Left lung (tissue), 14 donors: ENCODE measurements at places on chromosomes 4 and X.

DNA sequence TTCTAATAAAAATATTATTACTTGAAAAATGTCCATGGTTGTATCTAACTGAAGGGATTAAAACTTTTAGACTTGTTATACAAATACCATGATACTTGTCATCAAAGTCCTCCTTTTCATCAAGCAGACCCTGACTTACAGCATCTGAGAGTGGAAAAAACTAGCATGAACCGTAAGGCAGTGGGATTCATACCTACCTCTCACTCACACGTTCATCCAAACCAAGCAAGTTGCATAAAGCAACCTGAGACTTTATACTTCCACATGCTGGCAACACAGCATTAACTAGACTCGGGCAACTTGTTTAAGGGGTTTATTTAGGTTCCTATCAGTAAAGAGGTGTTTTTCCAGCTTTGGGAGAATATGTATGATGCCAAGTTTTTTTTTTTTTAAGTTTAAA lies 22.6 kb upstream of the TLR7 start:
- no peak for DNase-seq

DNA sequence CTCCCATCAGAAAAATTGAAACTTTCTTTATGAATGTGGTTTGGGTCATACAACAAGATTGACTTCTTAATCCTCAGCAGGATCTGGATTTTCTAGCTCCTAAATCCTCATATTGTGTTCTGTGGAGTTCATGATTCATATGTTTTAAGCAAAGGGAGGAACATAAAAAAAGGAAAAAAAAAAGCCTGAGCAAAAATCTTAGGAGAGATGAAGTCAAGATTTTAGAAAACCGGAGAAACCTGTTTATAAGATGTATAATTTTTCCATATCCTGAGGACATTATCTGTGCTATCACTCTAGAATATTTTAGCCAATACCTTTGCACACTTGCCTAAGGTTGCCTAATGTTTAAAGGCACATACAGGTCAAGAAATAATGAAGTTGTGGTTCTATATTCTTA lies 7.0 kb upstream of the EREG start:
- DNase-seq: no peak

DNA sequence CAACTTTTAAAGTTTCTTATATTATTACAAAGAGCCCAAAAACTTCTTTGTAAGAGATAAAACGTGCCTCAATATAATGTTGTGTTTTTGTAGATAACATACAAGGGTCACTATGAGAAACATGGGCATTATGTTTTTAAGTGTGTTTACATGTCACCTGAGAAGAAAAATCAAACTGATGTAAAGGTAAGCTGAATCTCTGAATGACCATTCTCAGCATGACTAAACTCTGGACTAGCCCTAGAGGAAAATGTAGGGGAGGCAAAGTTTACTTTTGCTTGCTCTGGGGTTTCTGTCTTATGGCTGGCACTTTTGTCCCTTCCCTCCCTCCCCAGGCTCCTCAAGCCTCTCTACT lies 6.8 kb downstream of the MEPE start:
- DNase-seq: no peak

- DNase-seq: no peak
Measured at GRCh38 chr4:39792128-39792527, 94.2 kb downstream of the UBE2K start.

DNA sequence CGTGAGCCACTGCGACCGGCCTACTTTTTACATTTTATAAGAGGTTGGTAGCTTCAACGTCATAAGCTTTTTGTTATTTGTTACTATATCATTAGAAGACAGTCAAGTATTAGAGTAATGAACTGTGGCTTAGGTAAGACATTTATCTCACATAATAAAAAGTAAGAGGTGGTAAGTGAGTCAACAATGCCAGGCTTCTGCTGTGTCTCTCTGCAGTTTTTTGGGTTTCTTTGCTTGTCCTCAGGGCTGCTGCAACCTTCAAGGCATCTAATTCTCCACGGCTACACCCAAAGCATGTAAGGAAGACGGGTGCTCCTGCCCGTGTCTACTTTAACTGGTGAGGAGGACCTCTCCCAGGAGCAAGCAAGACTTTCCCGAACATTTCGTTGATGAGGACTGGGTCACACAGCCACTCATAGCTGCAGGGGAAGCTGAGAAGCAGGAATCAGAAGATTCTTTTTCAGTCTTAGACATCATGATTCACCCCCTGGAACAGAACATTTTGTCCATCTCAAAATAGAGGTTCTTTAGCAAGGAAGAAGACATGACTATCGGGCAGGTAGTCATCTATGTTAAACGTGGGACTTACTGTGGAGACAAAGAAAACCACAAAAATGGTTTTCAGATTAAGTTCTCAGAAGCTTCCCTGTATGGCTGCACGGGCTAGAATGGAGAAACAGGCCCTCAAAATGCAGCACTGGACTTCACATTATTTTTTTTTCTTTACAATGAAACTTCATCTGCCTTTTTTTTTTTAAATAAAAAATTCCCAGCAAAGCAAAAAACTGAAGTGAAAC lies 13.0 kb upstream of the RHOH start:
- DNase-seq: no peak

DNA sequence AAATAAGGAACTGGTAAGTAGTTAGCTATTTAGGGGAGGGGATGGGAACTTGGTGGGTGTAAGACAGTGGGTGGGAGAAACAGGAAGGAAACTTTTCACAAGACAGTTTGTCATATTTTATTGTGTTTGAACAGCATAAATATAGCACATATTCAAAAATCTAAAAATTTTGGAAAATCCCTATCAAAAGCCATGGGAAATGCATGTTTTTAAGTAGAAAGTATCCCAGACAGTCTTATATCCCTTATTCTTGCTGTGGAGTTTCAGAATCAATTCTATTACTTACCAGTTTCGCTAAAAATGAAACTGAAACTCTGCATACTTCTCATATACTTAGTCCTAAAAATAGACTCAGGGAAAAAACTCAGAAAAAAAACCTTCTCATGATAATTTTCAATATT lies 22.3 kb upstream of the RASGEF1B start:
- DNase-seq: no peak

- no peak for DNase-seq
Measured at GRCh38 chr4:71006203-71006907, 12.9 kb downstream of the DCK start.

DNA sequence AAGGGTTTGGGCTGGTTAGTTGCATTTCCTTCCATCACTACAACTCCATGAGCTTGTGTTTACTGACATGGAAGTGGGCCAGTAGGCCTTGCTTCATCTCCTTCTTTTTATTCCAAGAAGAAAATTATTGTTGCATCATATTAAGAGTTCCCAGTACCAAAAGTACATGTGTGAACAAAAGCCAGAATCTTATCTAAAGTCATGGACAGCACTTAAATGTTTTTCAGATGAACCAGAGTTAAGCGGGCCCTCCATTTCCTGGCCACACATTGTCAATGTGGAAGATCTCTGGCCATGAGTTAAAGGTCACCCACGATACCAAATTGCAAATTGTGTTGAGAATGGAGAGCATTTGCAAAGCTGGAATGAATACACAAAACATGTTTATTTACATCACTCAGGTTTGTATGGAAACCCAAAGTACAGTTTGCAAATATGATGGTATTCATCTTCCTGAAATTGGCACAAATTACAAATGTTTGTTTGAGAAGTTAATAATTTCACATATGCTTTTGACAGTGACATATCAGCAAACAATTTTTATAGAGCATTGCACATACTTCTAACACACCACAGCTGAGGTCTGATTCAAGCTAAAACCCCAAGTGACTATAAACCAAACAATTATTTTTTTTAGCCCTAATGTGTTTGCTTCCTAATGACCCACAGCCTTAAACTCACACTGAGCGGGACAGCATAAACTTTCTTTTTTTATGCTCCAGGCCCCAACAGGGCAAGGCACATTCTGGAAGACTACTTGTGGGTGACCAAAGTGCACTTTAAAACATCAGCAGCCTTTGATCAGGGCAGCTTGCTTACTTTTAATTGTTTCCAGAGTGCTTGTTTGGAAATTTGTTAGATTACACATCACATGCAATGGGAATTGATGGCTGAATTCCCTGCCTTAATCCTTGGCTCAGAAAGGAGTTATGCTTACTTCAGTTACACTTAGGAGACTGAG lies 502.9 kb upstream of the SLIT2 start:
- DNase-seq: peak; percentile 93

DNA sequence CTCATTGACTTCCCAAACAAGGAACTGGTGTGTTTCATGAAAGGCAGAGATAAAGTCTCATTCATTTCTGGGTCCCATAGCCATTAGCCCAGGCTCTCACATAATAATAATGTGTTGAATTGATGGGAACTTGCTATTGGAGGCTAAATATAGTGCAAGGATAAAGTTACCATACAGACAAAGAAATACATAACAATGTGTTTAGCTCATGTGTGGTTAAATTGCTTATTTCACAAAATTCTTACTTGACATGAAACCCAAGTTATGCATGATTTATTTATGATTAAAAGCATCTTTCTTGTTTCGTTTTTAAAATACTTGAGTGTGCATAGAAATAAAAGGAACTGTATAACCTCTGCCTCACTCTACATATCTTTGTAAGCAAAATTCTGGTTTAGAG lies 37.3 kb upstream of the LPAR4 start:
- DNase-seq: no peak

DNA sequence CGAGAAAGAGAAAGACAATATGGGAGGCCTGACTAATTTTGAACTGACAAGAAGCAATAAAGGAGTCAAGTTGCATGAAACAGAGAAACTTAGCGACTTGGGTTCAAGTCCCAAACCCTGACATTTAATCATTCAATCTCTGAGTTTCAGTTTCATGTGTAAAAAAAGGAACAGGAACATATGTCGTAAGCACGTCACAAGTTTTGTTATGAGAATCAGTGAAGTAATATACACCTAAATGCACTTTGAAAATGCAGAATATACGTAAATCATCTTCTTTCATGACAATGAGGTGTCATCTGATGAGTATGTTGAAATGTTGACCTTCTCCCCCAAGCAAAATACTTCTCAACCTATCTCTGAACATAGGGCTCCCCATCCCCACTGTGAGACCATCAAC lies 10.4 kb downstream of the ACOT9 start:
- DNase-seq: no peak

DNA sequence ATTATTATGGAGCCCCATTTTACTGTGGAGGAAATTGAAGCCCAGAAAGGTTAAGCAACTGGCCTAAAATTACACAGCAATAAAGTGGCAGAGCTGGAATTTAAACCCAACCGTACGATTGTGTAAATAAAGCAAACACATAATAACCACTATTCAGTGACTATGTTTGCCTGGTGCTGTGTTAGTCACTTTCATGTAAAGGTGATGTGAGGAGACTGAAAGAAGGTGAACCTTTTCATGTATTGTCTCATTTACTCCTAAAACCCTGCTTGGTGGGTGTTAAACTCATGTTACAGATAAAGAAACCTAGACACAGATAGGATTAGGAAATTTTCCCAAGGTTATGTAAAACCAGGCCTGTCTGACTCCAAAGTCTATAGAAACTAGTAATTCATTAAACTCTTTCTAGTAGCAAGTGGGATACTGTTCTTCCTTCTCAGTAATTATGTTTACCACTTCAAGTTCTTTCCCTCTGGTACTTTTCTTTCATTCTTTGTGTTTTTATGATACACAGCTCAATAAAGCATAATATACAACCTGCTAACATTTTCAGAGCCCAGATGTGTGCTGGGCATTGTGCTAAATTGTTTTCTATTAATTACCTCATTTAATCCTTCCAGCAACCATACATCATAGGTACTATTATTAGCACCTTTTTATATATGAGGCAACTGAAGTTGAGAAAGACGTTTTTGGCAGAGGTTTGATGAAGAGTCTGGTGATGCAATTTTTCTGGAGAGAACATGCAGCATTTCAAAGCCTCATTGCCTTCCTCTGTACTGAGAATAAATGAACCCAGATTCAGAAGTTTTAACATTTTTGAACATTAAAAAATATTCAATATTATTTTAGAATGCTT lies 202.7 kb downstream of the SPRY1 start:
- DNase-seq: peak; percentile 58

DNA sequence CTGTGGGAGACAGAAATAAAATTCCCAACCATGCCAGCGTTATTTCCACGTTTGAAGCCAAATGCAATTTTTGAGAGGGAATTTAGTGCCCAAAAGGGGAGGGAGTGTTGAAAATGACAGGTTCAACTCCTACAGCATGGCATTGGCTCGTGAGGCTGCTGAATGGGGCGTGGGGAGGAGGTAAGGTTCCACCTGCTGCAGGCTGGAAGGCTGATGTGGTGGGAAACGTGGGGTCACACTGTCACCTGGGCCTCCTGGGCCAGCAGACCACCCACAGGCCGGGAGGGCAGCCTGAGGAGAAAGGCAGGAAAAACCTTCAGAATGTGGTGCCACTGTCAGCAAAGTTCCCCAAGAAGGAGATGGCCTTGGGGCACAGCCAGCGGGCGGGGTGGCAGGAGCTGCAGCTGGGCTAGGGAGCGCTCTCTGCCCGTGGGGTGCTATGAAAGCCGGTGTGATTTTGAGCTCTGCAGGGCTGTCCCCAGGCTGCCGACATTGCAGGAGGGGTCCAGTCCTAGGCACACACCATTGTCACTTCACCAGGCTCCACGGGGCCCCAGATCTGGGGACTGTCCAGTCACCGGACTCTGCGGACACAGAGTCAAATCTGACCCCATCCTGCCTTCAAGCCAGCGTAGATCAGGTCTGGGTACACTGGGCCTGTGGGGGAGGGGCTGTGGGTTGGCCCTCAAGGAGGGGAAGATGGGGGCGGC lies 19.6 kb downstream of the MSANTD1 start:
- peak; percentile 55 for DNase-seq

DNA sequence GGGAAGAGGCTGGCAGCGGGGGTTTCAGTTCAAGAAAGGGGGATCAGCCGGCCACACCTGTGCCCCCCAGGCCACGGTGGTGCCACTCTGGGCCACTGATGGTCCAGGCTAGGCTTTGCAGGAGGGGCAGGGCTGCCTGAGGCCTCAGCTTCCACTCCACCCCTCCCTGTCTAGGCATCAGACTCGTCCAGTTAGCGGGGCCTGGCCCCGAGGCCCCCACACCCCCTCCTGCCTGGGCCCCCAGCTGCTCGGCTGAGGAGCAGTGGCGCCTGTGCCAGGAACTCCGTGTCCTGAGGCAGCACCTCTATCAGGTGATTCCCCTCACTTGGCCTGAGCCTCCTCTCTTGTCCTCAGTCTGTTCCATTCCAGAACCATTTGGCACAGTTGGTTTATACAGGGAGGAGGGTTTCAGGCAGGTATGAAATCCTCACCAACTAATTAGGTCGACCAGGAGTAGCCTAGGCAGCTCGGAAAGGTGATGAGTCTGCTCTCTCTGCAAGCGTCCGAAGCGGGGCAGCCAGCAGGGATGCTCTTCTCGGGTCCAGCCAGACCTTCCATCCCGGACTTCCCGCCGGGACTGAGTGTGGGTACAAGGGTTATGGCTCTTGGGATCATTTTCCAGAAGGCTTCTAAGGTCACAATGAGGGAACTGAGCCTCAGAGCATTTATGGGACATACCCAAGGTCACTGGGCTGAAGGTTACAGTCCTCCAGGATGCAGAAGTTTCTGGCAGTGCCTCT lies 2.1 kb downstream of the NSG1 start:
- no peak for DNase-seq

GRCh38 chr4:53672873-53673272 lies 81.6 kb upstream of the LNX1 start:
- DNase-seq: no peak

GRCh38 chr4:94595880-94596483 lies 144.2 kb downstream of the PDLIM5 start:
- no peak for DNase-seq
